ENCODE measurements at places on chromosomes 1 and 21. TPM values are rescaled to one million over a fixed set of nuclear protein-coding genes. Genes with fewer than 3 reads are reported as not detected.

- peak; percentile 83 for DNase-seq
These were observed 113.9 kb upstream of the USP24 start for GRCh38 chr1:55329091-55329490.

GRCh38 chr1:213521206-213521605, 466.6 kb upstream of the PROX1 start:
- no peak for DNase-seq

GLIS1 gene
- total RNA-seq, result 1.4 TPM

MAP1LC3C gene
- total RNA-seq, result 3.9 TPM

DRAXIN gene
- 1.4 TPM for total RNA-seq

SIPA1L2 gene
- 49.1 TPM for total RNA-seq

DNA sequence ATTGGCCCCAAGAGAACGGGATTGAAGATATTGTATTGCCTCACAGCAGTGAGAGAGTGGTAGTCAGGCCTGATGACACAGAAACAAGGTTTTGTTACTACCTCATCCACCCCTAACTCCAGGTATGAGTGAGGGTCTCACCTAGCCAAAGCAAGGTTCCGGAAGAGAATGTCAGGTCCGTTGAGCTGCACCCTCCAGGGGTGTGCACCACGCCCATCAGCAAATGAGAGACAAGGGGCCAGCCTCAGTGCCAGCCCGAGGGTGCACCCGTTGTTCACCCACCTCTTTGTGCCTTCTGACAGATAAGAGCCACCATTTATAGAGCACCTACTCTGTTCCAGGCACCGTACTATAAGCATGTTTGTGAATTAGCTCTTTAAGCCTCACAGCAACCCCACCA, 121.9 kb upstream of the IPO9 start:
- no peak for DNase-seq

- DNase-seq, result no peak
These were observed 3.0 kb downstream of the PARP1 start for GRCh38 chr1:226404904-226405222.

LAD1 gene
- total RNA-seq, result 8.2 TPM

DDR2 gene
- total RNA-seq, result 69.6 TPM

DNA sequence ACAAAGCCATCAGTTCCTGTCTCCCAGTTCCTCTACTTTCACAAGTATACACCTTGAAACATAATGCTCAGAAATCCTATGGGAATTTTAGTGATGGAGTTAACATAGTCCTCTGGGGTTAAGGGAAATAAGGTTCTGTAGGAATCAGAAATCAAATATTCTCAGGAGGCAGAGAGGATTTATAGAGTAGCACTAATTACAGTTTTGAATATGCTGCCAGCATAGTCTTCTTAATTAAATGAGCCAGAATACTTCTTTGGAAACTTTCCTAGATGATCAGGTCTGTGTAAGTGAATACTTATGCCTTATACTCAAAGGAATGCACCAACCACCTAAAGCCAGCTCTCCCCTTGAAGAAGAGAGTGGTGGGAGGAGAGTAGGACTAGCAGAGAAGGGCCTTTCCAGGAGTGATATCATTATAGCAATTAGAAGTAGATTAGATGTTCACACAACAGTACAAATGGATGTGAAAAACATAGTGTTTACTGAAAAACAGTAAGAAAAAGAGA, 31.4 kb upstream of the DIRAS3 start:
- DNase-seq, result no peak

RPS6KA1 gene
- total RNA-seq, result 11.1 TPM

PBX1 gene
- 119 TPM for total RNA-seq

All from umbilical cord (tissue), 2 donors.